ENCODE measurements at places on chromosomes 3 and 15.
A peak's percentile ranks its signal among the peaks of the same experiment; 100 is the strongest.

DNA sequence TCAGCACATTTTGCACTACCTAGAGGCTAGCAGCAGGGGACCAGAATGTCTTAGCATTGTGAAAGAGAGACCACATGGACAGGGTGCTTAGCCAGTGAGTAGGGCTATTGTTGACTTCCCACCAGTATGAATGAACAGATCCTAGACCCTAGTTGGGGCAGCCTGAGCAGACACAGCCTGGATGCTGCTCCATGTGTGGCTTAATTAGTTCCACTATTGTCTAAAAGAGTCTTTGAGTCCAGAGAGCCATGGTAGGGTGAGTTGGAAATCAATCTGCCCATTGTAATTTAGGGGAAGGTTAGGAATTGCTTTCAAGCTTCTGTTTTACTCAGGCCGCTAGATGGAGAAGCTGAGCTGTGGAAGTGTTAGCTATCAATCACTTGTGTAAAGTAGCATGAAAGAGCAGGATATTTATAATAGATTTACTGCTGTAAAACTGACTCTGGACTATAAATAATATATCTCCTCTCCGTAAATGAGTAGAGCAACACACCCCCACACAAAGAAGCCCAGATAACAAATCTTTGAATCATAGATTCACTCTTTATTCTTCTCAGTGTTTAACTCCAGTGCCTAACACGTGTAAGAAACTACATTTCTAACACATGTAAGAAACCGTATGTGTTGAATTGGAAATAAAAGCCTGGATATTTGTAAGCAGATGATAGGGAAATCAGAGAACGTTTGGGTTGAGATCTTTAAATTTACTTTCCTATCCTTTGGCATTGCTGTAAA, 4.1 kb upstream of the GCSAM start:
- DNase-seq = peak; percentile 8

GRCh38 chr15:88580532-88580931, 34.1 kb upstream of the DET1 start:
- no peak for DNase-seq

DNA sequence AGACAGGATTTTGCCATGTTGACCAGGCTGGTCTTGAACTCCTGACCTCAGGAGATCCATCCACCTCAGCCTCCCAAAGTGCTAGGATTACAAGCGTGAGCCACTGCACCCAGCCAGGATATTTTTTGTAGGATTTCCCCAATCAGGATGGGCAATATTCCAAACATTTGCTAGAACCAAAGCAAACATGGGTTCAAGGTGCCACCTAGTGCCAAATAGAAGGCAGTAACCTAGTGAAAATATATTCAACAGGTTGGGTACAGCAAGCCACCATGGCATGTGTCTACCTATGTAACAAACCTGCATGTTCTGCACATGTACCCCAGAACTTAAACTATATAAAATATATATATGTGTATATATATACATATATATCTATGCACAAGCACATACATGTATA, 185.9 kb upstream of the CADM2 start:
- DNase-seq = no peak

DNA sequence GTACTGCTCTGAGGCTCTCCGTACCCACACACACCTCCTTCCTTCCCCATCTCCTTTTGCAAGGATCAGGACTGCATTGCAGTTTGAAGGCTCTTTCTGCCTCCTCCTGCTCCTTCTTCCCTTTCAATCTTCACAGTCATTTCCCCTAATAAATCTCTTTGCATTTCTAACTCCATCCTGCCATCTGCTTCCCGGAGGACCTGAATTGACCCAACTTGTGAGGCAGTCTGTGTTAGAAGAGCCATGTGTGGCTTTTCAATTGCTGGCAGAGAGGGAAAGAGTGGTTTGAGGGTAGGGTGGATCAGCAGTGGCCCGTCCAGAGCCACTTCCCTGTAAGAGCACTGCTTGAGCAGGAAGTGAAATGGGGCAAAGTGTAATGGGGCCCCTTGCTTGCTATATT, 35.8 kb downstream of the ANAPC13 start:
- no peak for DNase-seq

DNA sequence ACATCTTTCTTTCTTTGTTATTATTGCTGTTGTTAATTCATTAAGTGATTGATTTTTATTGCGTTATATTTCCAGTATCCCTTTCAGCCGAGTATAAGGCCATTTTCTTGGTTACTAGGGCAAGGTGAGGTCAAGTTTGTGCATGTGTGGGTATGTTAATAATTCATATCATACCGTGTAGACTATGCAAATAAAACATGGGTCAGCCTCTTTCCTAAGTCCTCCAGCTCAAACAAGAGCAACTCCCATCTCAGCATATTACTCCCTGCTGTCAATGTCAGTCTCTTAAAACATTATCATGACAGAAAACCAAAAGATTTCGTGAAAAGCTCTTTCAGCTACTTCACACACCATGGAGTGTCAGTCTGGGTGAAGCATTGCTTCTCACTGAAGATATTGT, 103.9 kb upstream of the ST8SIA2 start:
- DNase-seq = no peak

DNA sequence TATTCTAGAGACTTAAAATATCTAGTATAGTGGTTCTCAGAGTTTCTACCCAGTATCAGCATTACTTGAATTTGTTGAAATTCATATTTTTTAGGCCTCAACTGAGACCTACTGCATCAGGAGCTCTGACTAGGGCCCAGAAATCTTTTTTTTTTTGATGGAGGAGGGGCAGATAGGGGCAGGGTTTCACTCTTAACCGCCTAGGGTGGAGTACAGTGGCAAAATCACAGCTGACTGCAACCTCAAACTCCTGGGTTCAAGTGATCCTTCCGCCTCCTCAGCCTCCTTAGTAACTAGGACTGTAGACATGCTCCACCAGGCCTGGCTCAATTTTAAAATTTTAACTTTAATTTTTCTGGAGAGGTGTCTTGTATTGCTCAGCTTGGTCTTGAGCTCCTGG, 36.6 kb downstream of the CHD2 start:
- no peak for DNase-seq

- DNase-seq = no peak
These were observed 108.8 kb downstream of the FAIM start for GRCh38 chr3:138717348-138717747.

DNA sequence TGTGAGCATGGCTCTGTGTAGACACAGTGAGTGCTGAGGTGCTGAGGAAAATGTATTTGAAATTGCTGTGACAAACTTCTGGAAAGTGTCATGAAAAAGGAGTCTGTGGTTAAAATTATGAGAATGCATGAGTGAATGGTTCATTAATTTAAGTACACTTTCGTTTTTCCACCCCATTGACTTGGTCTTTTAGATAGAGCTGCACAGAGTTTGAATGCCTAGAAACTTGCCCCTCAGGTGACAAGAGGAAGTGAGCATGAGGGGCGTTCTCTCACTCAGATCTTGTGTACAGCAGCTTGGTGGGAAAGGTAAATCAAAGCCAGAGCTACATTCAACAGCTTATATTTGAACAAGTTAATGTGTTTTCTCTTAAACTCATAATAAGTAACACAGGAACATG, 296.8 kb downstream of the WDR72 start:
- no peak for DNase-seq

- DNase-seq = no peak
These were observed 973 bp upstream of the USP13 start for GRCh38 chr3:179651687-179652446.

DNA sequence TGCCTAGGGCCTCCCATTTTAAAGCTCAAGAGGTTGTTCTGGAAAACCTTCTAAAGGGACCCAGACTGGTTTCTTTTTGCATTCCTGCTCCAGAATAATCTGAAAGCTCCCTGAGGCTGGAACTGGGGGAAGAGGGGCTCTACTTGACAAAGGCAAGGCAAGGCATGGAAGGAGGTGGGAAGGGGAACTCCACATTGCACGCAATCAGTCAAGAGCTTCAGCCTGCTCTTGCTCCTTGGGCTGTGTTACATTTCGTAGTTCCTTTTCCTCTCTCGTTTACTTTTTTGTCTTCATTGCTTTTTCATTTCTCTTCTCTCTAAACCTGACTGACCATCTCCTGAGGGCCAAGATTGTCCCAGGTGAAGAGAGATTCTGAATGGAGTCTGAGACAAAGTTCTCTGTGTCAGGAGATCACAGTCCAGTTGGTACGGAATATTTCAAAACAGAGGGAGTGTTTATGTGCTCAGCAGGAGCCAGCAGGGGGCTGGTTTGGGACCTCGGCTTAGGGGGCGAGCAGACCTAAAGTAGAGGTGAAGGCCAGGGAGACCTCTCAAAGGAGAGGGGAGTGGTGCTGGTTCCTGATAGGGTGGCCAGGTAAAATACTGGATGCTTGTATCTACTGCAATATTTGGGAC, 6.0 kb upstream of the KCTD6 start:
- DNase-seq = no peak

GRCh38 chr3:181952221-181952620, 240.5 kb downstream of the SOX2 start:
- DNase-seq = no peak

DNA sequence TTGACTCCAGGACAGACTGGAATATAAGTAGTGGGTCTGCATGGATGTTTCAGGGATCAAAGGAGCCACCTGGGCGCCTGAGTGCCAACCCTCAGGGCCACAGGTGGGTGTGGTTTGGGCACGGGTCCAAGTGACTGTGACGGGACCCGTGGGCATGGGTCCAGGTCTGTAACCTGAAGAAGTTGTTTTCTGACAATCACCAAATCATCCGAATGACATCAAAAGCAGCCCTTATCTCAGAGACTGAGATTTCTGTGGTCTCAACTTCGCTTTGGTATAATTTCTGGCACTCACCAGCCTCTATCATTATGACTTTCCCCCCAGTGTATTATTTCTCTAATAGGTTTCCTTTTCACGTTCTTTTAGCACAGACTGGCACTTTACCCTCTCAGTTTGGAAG, 24.4 kb downstream of the RLBP1 start:
- DNase-seq = no peak

DNA sequence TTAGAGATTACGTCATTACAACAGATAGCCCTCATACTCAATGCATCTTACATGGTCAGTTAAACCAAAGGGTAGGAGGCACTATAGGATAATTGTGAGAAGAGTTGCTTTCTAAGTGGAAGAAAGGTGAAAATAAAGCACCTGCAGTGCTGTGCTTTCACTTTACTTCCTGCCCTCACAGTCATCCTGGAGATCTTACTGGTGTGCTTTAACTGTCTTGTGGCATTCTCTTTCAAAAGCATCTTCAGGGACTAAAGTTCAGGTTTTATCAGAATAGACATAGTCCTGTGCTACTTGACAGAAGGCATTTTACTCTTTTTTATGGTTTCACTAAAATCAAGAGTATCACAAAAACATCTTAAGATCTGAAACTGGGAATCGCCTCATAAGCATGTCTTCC, 286.6 kb downstream of the ZBTB20 start:
- no peak for DNase-seq

GRCh38 chr15:95995375-95996168, 334.9 kb upstream of the NR2F2 start:
- no peak for DNase-seq

DNA sequence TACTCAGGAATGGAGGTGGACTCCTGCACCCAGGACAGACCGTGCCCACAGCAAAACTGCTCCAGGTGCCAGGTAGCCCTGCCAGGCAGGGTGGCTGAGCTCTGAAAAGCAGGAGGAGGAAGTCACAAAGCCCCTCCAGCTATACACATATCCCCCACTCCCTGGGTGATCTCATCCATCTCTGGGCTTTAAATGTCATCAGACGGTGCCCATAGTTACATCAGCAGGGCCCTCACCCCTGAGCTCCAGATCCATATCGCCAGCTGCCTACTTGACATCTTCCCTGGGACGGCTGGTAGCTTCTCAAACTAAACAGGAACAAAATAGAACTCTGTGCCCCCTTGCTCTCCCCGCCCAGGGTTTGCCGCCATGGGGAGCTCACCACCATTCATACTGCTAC, 87.7 kb downstream of the MEGF11 start:
- no peak for DNase-seq

DNA sequence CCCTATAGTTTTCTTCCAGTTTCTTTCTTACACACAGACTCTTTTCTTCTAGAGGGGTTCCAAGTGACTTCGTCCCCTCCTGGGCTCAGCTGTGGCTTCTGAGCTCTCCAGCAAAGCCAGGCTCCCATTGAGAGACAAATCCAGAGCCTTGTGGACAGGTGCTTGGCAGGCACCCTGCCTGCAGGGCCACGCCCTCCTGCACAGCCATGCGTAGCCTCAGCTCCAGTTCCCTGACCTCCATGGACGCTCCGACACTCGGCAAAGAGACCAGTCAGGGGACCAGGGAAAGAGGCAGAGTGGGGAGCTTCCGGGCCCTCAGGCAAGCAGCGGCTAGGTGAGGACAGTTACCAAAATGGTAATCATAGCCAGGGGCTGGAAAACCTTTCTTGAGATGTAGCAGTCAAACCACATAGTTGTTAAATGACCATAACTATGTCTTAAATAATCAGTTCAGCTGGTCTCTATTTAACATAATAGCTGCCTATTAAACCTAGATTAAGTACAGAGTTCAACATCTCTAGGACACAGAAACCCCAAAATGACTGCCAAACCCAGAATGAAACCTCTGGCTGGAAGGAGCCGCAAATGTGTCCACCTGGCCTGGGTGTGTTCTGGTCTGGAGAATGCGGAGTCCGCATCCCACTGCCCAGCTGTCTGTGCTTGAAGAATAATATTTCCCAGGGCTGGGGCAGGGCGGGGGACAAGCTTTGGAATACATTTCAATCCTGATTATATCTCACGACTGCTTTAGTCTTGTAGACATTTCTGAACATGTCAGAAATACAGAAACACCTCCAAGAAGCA, 69.3 kb upstream of the RGMA start:
- no peak for DNase-seq

- DNase-seq = peak; percentile 80
These were observed 6.7 kb upstream of the TMPRSS7 start for GRCh38 chr3:112027826-112028225.

GRCh38 chr3:149374391-149374790, 3.1 kb downstream of the TM4SF1 start:
- no peak for DNase-seq

- DNase-seq = no peak
These were observed 49.2 kb upstream of the CTDSPL start for GRCh38 chr3:37812499-37812896.

GRCh38 chr3:40913641-40914040, 285.7 kb upstream of the CTNNB1 start:
- DNase-seq = no peak

GRCh38 chr15:85618956-85619491, 175.7 kb downstream of the KLHL25 start:
- DNase-seq = no peak

GRCh38 chr15:63176302-63176701, 13.1 kb upstream of the RAB8B start:
- DNase-seq = no peak

DNA sequence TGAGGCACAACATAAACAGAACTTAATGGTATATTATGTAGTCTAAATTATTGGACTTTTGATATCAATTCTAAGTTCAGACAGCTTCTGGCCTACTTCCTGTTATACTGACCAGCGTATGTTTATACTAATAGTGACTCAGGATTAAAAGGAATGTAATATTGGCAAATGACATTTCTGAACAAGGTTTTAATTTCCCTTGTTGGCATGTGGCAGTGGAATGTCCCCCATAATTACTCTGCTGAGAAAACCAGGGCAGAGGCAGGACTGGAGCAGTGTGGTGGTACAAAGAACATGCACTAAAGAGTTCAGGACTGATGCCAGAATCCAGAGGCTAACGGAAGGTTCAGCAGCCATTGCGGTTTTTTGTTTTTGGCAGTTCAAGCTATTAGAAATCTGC, 184.0 kb downstream of the KCNAB1 start:
- no peak for DNase-seq
